Stimulated activated CD4-positive, alpha-beta T cell treated with anti-CD3 and anti-CD28 coated beads, Interleukin-4, amount 100 ng/mL, for 24 hours (primary cell): ENCODE measurements at places on chromosomes 2 and 18.

GRCh38 chr2:161020437-161020836 is 139.8 kb upstream of the TANK start:
- DNase-seq, result no peak

- no peak for DNase-seq
Measured at GRCh38 chr2:11768946-11769345, 22.5 kb downstream of the LPIN1 start.

DNA sequence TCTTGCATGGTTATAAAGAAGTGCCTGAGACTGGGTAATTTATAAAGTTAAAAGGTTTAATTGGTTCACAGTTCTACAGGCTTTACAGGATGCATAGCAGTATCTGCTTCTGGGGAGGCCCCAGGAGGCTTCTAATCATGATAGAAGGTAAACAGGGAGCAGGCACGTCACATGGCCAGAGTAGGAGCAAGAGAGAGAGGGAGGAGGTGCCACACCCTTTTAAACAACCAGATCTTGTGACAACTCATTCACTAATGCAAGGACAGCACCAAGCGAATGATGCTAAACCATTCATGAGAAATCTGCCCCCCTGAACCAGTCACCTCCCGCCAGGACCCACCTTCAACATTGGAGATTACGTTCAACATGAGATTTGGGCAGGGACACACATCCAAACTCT is 141.1 kb downstream of the EN1 start:
- no peak for DNase-seq

GRCh38 chr2:37985333-37985732 is 60.2 kb downstream of the RMDN2 start:
- DNase-seq, result no peak

DNA sequence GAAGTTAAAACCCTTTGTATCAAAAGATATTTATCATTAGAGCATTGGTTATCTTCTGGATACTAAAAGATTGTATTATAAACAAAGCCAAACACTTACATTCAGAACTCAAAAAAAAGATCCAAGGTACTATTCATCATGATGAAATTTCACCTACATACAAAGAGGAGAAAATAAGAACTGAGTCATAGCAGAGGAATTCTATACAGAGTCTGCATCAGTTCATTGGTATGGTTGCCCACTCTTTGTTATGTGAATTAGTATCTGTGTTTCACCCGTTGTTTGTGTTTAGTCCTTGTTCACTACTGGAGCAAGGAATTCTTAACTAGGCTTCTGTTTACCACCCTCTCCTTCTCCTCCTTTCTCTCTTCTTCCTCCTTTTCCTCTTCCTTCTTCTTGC is 157.9 kb downstream of the LNPK start:
- DNase-seq, result no peak

- no peak for DNase-seq
Measured at GRCh38 chr2:60490848-60491247, 62.6 kb downstream of the BCL11A start.

DNA sequence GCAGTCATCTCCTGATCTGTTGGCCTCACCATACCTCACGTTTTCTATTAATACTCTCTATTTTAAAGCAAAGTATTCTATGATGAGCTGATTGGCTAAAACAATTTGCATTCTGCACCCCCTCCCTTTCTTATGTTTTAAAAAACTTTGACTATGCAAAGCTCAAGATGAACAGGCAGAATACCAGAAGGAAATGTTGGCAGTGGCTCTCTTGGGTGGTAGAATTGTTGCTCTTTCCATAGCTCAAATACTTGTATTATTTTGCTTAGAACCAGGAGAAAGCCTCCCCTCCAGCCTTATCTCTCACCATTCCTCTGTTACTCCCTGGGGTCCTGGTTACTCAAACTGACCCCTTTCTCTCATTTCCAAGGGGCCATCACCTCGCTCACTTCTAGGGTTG is 14.4 kb downstream of the GPR45 start:
- DNase-seq, result no peak

- DNase-seq, result no peak
Measured at GRCh38 chr2:241310917-241311566, 4.4 kb downstream of the HDLBP start.

DNA sequence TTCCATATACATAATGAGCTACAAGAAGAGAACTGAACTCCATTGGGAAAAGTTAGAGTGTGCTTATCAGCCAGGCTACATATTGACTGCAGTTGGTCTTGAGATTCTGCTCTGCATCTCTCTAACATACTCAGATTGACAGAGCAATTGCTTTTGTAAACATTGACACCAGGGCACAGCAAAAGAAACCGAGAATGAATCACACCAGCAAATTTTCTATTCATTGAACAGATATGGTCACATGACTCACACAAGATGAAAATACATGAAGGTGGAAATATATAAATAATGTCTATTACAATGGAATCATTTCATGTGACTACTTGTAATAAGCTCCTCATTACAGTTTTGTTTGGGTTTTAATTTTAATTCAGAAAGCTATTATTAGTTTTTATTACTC is 691.9 kb upstream of the TMEFF2 start:
- no peak for DNase-seq

- no peak for DNase-seq
Measured at GRCh38 chr2:127362971-127363370, 24.8 kb downstream of the MAP3K2 start.

- DNase-seq, result no peak
Measured at GRCh38 chr2:188569431-188570165, 277.9 kb downstream of the GULP1 start.
